Mesothelial cell of epicardium (in vitro differentiated cells): ENCODE measurements at places on chromosomes 11 and 22.
A peak's percentile ranks its signal among the peaks of the same experiment; 100 is the strongest.

GRCh38 chr22:45919504-45920286 is 57.3 kb downstream of the WNT7B start:
- H3K36me3 ChIP-seq, result no peaks in the 10 kb centered on the region
- peaks cover 2% of the 10 kb centered on the region for H3K27me3 ChIP-seq
- peak overlapping the region; percentile 9 for H3K27ac ChIP-seq
- DNase-seq, result no peak
- H3K4me3 ChIP-seq, result no peak overlapping the region

GRCh38 chr22:35155403-35156025 is 89.6 kb downstream of the ISX start:
- no peak overlapping the region for H3K27ac ChIP-seq
- no peak for DNase-seq
- H3K36me3 ChIP-seq, result no peaks in the 10 kb centered on the region
- peaks cover 7% of the 10 kb centered on the region for H3K4me1 ChIP-seq
- no peak overlapping the region for H3K4me3 ChIP-seq

DNA sequence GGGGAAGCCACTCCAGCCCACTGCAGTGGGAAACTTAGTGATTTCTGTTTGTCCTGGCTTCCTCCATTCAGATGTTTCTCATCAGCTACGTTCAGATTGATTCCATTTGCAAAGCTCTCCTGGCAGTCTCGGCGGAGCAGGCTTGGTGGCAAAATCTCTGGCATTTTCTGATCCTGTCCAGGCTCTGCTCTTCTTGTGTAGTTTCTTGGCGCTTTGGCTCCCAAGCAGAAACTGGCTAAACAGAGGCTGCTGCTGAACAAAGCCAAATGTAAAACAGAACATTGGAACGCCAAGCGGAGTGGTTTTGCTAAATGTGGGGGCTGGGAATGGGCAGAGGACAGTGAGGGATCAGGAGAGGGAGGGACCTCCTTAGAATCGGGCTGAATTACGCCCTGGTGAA is 36.7 kb downstream of the ADAMTS8 start:
- peaks cover 31% of the 10 kb centered on the region for H3K27me3 ChIP-seq
- no peak overlapping the region for H3K27ac ChIP-seq
- H3K36me3 ChIP-seq, result no peaks in the 10 kb centered on the region
- no peak overlapping the region for H3K4me3 ChIP-seq
- H3K4me1 ChIP-seq, result peaks cover 8% of the 10 kb centered on the region

DNA sequence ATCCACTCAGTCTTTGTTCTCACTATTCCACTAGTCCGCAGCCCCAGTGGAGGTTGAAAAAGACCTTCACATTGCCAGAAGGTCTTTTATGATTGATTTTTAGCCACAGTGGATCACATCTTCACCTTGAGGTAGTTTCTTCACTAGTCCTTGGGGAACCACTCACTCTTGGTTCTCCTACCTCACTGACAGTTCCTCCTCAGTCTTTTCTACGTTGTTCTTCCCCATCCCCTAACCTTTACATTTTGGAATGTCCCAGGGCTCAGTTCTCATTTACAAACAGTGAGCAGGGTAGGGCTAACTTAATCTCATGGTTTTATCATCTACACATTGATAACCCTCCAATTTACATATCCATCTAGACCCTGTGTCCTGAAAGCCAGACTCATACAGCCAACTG is 316.4 kb upstream of the SORL1-AS1 start:
- no peak overlapping the region for H3K4me3 ChIP-seq
- no peak for DNase-seq
- H3K4me1 ChIP-seq, result peaks cover 33% of the 10 kb centered on the region
- H3K36me3 ChIP-seq, result no peaks in the 10 kb centered on the region
- H3K27me3 ChIP-seq, result no peaks in the 10 kb centered on the region

DNA sequence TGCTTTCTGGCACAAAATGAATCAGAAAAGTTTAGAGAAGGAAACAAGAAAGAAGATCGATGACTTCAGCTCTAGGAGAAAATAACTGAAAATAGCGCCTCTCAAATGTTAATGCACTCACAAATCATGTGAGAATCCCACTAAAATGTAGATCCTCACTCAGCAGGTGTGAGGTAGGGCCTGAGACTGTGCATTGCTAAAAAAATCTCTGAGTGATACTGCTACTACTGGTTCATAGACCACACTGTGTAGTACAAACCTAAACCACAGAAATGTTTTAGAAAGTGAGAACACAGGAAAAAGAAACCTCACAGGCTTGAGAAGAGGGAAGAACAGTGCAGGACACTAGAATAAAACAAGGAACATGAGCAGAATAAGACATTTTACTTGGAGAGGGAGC is 2.0 kb downstream of the OR8D4 start:
- H3K27me3 ChIP-seq, result peaks cover 9% of the 10 kb centered on the region
- H3K27ac ChIP-seq, result no peak overlapping the region
- H3K4me3 ChIP-seq, result no peak overlapping the region
- no peaks in the 10 kb centered on the region for H3K36me3 ChIP-seq
- H3K4me1 ChIP-seq, result no peaks in the 10 kb centered on the region
- no peak for DNase-seq

DNA sequence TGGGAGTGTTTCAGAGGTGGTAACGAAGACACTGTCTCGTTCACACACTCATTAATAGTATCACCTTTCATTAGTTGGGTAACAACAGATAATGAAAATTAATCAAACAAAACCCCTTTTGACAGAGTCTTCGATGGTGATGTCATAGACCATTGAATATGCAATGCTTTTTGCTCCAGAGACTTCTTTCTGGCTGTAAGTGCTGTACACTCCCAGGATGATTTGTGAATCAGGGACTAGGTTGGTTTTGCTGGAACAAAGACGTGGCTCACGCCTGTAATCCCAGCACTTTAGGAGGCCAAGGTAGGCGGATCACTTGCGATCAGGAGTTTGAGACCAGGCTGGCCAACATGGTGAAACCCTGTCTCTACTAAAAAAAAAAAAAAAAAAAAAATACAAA is 9.5 kb upstream of the RASSF10 start:
- H3K4me3 ChIP-seq, result no peak overlapping the region
- no peaks in the 10 kb centered on the region for H3K4me1 ChIP-seq
- H3K36me3 ChIP-seq, result no peaks in the 10 kb centered on the region
- H3K27me3 ChIP-seq, result peaks cover 44% of the 10 kb centered on the region

DNA sequence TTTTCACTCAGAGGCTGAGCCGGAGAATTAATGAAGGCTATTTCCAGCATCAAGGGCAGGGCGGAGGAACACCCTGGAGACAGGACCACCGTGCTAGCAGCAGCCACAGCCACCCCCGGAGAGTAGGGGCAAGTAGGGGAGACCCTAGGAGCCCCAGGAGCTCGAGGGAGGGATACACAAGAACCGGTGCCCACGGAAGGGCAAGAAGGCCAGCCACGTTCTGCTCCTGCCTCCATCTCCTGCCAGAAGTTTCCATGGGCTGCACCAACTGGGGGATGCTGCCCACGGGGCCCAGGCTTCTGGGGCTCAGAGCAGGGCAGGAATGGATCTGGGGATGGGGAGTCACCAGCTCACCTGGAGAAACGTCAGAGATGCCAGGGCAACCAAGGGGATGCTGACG is 626.8 kb downstream of the TBC1D22A start:
- no peak for DNase-seq
- H3K27ac ChIP-seq, result no peak overlapping the region
- H3K36me3 ChIP-seq, result no peaks in the 10 kb centered on the region
- no peaks in the 10 kb centered on the region for H3K27me3 ChIP-seq
- no peaks in the 10 kb centered on the region for H3K4me1 ChIP-seq
